ENCODE measurements at places on chromosomes 2 and 18.

DNA sequence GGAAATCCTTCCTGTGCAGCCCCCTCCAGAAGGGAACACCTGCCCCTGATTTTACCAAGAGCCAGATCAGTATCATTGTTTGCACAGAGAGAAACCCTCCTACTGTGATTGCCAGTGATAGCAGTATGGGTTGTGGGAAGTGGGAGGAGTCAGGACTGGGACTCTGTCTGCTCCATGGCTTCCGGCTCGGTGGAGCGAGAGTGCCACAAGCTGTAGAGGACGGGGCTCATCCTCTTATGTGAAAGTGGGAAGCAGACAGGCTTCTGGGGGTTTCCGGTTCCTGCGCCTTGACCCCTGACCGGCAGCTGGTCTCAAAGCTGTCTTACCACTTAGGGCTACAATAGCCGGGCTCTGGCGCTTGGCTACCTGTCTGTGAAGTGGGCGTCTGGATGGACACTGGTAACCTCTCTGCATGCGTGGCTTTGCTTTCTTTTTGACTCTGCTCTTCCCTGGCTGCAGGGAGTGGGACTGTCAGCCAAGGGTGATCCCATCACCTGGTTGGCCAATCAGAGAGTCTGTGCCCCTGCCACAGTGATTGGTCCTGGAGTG, 79.7 kb downstream of the BCL2L11 start:
- DNase-seq: peak; percentile 82

DNA sequence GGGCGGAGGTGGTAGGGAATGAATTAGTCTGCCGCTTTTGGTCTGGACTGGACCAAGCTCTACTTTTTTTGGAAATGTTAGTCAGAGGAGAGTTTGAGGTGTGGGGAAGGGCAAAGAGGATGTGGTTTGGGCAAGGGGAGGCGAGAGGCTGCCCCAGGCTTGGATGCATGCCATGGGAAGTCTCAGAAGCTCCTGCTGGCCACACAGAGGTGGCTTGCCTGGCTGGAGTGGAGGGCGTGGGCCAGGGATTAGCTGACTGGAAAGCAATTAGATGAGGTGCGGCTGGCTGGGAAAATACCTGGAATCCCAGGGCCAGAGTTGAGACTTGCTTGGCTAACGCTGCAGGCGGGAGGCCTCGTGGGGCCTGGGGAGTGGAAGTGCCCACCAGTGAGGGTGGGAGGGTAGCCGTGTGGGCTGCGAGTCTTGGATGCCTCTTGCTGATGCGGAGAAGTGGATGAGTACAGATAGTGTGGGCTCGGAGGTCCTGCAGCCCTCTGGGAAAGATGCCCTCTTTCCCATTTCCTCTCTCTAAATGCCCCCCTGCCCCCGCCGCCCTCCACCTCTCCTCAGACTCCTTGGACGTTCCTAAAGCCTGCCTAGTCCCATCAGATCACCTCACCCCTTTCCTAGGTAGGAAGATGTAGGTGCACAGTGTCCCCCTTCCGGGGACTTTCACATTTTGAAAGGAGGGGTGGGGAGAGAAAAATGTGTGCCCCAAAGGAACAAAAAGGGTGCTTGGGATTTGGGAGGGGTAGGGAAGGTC, 117.6 kb downstream of the SMAD7 start:
- no peak for DNase-seq

DNA sequence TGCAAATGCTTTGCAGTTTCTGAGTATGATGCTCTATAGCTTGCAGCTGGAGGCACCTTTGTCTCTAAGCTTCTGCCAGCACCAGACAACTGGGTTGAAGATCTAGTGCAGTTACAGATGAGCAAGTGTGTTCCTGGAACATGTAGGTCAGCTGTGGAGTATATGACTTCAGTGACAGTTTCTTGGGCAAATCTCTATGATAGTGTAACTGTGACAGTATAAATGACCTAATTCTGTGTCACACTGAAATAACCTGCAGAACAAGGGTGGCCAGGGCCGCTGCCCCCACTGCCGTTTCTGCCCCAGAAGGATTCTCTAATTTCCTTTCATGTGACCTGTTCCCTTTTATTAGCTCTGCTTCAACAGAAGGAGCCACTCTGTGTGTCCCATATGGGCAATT, 145.3 kb upstream of the DAPL1 start:
- DNase-seq: no peak

GRCh38 chr2:175804122-175804521, 197.9 kb downstream of the LNPK start:
- no peak for DNase-seq

GRCh38 chr2:167706800-167707199, 540.6 kb downstream of the STK39 start:
- no peak for DNase-seq

DNA sequence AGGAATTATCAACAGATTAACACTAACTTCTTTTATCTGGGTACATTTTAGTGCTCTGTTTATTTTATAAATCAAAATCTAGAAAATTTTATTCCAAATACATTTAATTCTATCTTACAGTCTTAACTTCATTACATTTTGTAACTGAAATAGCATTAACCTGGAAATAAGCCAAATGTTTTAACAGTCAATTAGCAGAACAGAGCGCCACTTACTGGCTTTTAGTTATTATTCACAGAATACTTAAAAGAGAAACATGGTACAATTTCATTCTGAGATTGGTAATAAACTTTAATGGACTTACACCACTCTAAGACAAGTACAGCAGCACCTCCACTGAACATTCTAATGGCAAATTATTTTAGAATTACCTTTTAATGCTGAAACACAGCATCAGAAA, 38.6 kb downstream of the SS18 start:
- DNase-seq: no peak

- DNase-seq: no peak
These were observed 1127.9 kb upstream of the CHAC2 start for GRCh38 chr2:52639692-52640091.

DNA sequence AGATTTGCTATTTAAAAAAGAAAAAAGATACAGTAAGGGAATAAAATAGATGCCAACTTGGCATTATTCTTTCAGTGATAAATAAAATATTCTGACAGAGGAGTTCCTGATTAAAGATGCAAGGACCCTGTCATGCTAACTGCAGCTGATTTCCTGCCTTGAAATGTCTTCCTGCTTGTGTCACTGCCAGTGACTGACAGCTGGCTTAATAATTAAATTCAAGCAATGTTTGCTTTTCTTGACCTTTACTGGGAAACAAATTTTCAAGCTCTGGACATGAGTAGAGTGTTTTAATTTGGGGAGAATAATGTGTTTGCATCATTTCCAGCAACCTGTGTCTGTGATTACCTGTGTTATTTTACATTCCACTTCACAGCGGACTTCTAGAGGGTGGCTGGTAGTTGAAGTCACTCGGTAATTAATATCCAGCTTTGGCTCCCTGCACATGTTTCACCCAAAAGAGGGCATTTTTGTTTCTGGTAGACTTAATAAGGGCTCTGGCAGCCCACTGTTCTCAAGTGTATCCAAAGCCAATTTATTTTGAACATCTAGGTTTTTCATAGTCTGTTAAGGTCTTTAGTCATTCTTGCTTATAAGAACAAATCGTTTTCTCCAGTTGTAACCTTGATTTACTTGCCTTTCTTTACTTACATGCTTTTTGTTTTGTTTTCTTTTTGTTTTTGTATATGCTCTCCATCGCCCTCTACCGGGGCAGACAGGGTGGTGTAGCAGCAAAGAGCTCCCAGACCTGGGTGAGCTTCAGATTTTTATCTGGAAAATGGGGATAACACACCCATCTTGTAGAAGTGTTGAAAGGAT, 48.5 kb upstream of the PROKR1 start:
- peak; percentile 8 for DNase-seq

- no peak for DNase-seq
These were observed 60.8 kb downstream of the ABCG8 start for GRCh38 chr2:43899589-43899988.

DNA sequence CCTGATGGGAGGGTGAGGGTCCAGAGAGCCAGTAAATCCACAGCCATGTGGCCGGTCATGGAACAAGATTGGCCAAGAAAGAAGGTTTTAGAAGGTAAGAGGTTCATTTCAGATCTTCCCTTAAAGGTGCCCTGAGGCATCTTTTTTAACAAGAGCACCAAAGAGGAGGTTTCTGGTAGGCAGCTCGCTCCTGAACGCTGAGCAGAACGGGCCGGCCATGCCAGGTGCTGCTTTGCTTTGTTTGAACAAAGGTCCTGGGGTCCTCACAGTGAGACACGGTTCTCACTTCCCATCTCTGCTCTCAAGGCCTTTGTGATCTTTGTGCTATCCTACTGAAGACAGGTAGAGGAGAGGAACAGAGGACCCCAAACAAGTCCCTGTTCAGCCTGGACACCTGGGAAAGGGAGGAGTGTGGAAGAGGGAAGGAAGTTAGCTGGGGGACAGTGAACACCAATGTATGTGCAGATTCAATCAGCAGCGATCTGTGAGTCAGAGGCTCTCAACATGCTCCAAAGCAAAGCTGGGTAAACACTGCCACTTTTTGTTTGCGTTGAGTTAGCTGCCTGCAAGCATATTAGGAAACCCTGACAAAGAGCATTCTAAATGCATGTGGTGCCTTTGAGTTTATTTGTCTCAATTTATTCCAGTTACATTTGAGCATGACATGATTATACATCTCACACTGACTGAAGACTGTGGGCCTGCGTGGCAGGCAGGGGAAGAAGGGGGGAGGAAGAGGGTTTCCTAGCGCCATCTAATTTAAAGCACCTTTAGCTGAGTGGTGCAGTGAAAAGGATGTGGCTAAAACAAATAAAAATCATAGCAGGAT, 102.4 kb downstream of the ASB1 start:
- peak; percentile 88 for DNase-seq

DNA sequence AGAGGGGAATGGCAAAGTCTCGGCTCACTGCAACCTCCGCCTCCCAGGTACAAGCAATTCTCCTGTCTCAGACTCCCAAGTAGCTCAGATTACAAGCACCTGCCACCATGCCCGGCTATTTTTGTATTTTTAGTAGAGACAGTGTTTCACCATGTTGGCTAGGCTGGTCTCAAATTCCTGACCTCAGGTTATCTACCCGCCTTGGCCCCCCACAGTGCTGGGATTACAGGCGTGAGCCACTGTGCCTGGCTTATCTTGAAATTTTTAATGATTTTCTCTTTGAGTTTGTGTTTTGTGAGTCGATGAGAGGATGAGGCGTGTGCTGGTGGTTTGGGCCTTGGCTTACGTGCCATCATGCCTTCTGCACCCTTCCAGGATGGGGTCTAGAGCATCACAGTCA, 101.3 kb upstream of the ST3GAL5 start:
- no peak for DNase-seq

GRCh38 chr2:196291426-196291825, 120.0 kb upstream of the STK17B start:
- no peak for DNase-seq

- DNase-seq: no peak
These were observed 30.0 kb upstream of the ATG16L1 start for GRCh38 chr2:233221378-233222063.

GRCh38 chr2:9650119-9650821, 19.5 kb upstream of the YWHAQ start:
- no peak for DNase-seq

GRCh38 chr2:45793305-45793962, 142.0 kb downstream of the PRKCE start:
- DNase-seq: no peak

- no peak for DNase-seq
These were observed 268.4 kb downstream of the ATAD2B start for GRCh38 chr2:23658466-23658942.

DNA sequence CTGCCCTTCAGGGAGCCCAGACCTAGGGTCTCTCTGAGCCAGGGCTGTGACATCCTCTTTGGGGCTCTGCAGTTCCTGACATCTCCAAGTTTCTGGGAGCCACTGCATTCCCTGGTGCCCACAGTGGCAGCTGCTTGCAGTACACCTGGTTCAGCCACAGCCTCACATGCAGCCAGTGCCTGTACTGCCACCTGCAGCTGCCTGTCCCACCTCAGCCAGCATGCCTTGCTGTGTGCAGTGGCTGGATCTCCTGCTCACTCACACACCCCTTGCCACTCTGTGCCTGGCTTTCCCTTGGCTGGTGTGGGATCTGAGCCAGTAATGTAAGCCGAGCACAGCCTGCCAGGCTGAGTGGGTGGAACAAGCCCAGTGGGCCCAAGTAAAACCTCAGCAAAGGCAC, 1288.7 kb downstream of the CNTNAP5 start:
- DNase-seq: no peak

GRCh38 chr18:62175521-62175920, 11.3 kb downstream of the PIGN start:
- no peak for DNase-seq

GRCh38 chr2:127359520-127359919, 28.3 kb downstream of the MAP3K2 start:
- no peak for DNase-seq

- peak; percentile 65 for DNase-seq
These were observed 594 bp downstream of the FAM161A start for GRCh38 chr2:61853086-61853846.

- peak; percentile 84 for DNase-seq
These were observed 78.9 kb downstream of the ZBTB7C start for GRCh38 chr18:48330016-48330991.

DNA sequence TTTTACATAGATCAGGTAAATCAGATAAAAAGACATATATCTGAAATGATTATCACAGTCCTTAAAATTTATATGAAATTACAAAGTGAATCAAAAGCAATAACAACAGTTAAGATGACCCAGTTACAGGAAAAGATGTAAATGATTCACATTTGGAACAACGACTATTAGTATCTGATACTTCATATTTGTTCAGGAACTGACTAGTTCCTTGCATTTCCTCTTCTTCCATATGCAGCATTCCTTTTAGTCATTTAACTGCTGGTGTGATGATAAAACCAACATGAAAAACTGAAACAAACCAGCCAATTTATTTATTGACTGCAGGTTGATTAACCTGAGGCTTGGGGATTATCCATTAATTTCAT, 75.2 kb downstream of the RBMS1 start:
- DNase-seq: no peak

DNA sequence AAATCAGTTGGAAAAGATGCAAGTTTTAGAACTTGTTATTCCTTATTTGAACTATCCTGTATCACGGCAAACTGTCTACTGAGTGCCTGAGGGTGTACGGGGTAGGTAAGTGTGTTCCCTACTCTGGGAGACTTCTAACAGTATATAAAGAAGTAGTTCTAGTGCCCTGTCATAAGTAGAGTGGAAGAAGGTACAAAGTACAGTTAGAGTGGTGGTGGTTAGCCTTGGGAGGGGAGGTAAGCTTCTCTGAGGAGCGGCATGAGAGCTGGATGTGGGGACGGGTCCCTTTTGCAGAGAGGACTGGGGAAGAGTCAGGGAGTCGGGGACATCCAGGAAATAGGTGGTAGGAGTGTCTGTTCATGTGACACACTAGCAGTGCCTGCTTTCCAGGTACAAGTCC, 48.5 kb downstream of the DGKD start:
- no peak for DNase-seq

- DNase-seq: no peak
These were observed 16.4 kb upstream of the STARD7 start for GRCh38 chr2:96225016-96225533.

- DNase-seq: no peak
These were observed 132.5 kb upstream of the LHCGR start for GRCh38 chr2:48888066-48888465.

GRCh38 chr2:182897137-182897536, 30.7 kb upstream of the FRZB start:
- DNase-seq: no peak

All from SHP77 (cell line).